ENCODE measurements at places on chromosomes 11 and 22.

DNA sequence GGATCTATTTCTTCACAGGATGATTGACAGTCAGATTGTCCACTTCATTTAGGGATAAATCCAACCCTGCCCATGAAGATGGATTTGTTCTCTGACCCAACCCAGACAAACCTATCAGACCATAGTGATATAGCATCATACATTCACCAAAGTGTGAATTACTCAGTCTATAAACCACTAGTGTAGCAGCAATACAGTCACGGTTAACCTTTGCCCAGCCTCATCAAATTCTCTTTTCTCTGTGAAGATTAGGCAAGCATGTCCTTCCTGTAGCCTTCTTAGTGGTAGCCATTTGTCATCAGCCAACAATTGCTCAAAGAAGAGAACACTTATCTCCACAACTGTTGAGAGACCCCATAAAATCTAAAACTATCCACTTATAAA lies 14.4 kb upstream of the BIRC2 start:
- DNase-seq = no peak

DNA sequence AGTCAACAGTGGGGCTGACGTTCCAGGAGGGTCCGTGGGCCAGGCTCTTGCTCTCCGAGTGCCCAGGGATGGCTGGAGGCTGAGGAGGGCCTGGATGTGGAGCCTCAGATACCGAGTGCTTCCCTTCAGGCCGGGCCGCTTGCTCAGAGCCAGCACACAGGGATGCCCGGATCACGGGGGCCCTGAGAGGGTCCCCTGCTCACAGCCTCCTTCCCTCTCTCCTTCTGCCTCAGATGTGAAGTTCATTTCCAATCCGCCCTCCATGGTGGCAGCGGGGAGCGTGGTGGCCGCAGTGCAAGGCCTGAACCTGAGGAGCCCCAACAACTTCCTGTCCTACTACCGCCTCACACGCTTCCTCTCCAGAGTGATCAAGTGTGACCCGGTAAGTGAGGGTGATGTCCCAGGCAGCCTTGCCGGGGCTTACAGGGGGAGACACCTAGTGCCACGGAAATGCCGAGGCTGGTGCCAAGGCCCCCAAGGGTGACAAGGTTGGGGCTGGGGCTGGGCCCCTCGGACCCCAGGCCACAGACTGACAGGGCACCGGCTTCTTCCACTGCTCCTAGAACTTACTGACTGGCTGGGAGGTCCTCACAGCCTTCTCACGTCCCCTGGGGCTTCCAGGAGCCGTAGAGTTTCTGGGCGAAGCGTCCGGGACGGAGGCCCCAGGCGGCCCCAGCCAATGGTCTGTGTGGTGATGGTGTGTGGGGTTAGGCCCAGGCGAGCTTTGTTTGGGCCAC lies 7.0 kb downstream of the CCND1 start:
- DNase-seq = no peak

- DNase-seq = no peak
Measured at GRCh38 chr22:38638728-38639127, 17.5 kb downstream of the FAM227A start.

DNA sequence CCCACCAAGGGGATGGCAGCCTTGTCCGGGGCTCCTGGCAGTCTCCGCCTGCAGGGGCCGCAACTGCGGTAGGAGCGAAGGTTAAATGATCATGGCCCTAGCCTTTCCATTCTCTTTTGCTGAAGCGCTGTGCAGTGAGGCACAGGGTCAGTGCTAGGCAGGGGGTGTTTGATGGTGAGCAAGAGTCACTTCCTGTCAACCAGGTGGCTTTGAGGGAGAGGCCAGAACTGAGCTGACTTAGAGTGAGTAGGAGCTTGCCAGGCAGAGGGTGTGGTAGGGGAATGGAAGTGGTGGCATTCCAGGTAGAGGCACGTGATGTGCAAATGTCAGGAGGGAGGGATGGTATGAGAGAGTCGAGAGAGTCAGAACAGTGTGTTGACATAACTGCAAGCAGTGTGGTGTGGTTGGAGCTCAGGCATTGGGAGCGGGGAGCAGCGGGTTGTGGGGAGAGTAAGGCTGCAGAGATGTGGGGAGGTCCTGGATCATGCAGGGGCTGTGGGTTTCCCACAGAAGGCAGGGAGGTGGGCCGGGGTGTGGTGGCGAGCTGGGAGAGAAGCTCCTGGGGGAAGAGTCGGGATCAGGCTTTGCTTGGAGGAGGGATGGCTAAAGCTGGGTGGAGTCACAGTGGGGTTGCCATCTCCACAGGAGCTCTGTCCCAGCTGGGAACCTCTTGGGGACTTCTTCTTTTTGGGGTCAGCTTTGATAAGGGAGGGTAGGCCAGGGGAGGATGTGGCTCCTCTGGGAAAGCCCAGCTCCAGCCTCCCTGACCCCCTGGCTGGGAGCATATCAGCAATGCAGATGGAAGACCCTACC lies 33.3 kb downstream of the AMPD3 start:
- no peak for DNase-seq

GRCh38 chr22:17475318-17476230 lies 87.7 kb upstream of the SLC25A18 start:
- no peak for DNase-seq

- DNase-seq = no peak
Measured at GRCh38 chr22:24147666-24148065, 33.6 kb upstream of the SUSD2 start.

DNA sequence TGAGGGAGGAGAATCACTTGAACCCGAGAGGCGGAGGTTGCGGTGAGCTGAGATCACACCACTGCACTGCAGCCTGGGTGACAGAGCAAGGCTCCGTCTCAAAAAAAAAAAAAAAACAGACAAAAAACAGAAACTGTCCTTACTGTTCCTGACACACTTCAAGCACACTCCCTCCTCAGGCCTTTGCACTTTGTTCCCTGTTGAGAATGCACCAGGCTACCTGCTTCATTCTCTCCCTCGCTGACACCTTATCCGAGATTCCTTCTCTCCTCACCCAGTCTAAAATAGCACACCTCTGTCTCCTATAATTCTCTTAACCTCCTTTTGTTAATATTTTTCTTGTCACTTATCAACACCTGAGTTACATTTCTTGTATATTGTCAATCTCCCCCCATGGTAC lies 32.3 kb upstream of the TECTA start:
- DNase-seq = no peak

DNA sequence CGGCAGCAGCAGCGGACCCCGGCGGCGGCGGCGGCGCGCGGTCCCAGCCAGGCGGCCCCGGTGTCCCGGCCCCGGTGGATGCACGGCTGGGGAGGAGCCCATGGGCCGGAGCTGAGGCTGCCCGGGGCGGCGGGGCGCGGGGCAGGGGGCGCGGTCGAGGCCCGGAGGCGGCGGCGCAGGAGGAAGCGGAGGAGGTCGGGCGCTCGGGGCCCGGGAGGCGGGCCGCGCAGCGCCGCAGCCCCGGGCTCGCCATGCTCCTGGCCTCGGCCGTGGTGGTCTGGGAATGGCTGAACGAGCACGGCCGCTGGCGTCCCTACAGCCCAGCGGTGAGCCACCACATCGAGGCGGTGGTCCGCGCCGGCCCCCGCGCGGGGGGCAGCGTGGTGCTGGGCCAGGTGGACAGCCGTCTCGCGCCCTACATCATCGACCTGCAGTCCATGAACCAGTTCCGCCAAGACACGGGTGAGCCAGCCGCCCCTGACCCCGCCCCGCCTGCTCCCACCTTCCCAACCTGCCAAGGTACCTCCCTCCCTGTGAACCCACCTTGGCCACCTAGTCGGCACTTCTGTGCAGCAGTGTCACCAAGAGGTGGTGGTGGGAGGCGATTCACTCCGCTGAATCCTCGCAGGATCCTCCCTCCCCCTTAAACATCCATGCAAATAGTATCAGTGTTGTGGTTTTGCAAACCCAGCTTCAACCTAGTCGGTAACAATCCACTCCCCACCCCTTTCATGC lies 580 bp downstream of the DTX4 start:
- DNase-seq = no peak

DNA sequence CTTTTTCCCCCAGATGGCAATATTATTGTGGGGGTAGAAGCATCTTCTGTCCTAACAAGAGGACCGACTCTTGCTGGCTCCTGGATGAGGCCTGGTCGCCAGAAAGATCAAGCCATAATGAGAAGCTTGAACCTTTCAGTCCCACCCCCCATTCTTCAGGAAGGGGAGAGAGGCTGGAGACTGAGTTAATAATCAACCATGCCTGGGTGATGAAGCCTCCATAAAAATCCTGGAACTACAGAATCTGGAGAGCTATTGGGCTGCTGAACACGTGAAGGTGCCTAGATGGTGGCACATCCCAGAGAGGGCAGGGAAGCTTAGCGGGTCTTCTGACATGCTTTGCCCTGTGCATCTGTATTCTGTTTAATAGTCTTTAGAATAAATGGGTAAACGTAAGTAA lies 16.3 kb downstream of the AP5B1 start:
- no peak for DNase-seq

GRCh38 chr11:117970400-117971024 lies 15.7 kb upstream of the IL10RA start:
- DNase-seq = peak; percentile 90

DNA sequence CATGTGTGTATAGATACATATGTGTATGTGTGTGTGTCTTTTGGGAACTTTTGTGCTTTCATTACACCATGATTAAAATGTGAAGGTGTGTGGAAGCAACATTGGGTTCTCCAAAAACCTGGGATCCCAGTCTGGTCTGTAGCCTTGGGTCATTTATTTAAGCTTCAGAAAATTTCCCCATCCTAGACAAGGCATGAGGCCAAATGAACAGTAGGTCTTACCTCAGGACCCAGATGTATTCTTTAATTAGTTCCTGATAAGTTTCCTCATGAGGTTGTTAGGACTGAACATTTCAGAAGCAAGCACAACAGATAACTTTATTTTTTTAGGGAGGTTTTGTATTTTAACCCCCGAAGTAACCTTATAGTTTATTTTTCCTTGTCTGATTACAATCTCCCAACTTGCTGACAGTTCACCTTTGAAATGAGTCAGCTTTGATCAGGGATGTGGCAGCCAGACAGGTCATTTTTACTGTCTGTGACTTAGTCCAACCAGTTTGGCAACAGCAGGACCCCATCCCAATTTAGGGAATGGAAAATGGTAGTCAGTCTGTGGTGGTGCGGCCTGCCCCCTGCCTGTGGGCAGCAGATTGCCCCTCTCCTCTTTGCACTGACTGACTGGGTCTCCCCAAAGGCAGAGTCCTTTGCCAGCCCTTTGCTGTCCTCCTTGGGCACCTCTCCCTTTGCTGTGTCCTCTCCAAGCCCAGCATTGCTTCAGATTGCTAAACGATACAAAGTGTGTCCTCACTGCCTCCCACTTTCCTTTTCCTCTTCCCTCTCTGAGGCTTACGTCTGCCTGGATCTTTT lies 88.3 kb downstream of the NAV2 start:
- DNase-seq = no peak

DNA sequence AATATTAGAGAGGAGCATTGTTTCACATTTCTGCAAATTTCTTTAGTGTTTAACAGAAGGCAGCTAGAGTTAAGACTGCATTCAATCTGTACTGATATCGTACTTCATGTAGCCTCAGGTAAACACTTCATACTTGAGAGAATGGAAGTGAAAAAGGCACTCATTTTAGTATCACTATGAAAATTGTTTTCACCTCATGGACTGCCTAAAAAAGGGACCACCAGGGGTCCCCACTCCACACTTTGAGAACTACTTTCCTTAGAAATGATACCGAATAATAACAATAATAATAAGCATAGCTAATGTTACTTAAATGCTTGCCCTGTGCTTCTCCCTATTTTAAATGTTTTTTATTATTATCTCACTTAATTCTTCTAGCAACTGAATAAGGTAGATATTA lies 95.1 kb downstream of the BLID start:
- DNase-seq = no peak

DNA sequence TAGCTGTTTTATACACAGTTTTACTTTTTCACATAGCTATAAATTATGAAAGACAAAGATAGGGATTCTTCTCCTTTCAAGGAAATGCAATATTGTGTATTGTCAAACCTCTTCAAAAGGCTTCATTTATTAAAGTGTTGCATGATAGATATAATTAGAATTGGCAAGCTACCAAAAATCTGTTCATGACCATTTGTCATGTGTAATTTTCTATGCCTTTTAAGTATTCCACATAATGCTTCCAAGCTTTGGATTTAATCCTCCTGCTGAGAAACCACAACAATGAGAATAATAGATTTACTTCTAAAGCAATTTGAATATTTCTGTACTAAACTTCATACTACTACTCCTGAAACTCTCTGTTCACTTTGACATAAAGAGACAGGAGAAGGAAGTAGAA lies 403.2 kb upstream of the CCDC179 start:
- DNase-seq = no peak

DNA sequence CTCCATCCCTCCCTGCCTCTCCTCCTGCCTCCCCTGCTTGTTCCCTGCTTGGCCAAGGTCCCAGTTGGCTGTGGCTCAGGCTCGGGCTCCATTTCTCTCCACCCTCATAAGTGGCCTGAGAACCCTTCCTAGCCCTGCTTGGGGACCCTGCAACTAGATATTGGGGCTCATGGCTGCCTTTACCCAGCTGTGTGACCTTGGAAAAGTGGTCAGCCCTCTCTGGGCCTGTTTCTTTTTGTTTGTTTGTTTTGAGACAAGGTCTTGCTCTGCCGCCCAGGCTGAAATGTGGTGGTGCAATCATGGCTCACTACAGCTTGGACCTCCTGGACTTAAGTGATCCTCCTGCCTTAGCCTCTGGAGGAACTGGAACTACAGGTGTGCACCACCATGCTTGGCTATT lies 20.3 kb upstream of the CABP2 start:
- no peak for DNase-seq

GRCh38 chr11:73530109-73530508 lies 67.8 kb downstream of the FAM168A start:
- DNase-seq = peak; percentile 15

DNA sequence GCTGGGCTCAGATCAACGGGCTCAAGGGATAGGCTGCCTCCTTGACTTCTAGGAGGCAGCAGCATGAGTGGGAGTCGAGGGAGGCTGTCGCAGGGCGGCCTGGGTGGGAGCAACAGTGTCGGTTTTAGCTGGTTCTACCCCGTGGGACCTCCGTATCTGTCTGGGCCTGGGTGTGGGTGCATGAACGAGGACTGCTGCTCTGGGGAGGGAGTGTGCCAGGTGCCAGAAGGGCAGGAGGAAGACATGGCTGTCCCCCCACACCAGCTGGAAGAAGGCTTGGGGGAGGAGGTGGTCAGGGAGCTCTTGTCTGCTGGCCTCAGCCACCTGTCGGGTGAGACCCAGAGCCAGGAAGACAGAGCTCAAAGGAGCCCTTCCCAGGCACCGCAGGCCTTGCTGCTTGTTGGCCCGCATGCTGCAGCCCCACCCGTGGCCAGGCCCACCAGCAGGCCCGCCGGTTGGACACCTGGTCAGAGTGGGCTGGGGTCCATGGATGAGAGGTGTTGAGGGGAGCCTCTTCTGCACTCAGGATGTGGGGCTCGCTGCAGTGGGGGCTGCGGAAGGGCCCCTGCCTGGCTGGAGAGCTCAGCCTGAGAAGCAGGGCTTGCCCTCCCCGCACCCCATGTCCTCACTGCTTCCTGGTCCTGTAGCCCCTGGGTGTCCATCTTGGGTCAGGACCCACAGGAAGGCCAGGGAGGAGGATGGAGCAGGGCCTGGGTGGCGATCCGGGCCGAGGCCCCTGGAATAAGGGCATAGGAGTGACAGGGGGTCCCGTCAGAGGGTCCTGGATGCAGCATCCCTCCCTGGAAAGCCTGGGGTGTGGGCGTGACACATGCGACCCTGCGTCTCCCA lies 3.4 kb downstream of the CEND1 start:
- no peak for DNase-seq

Data from inflammatory macrophage treated with lipopolysaccharide for 4 hours (primary cell).